Dermis blood vessel endothelial cell (primary cell): ENCODE measurements at places on chromosomes 12 and 14.

GRCh38 chr12:129016159-129016558 lies 162.9 kb downstream of the GLT1D1 start:
- no peak for DNase-seq

DNA sequence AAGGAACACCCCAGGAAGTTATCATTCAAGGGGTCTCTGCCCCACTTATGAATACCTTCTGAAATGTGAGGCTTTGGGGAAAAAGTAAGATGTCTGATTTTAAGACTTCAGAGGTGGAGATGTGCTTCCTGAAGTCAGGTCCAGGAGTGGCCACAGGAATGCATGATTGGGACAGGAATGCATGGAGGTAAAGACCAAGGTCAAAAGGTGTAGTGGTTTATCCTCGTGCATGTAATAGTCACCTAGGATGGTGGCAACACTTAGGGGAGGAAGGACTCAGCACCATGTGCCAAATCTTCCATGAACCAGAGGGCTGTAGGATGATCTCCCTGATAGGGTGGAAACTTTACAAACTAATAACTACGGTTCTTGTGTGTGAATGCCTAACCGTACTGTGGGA lies 217.3 kb downstream of the C12orf75 start:
- DNase-seq = no peak

DNA sequence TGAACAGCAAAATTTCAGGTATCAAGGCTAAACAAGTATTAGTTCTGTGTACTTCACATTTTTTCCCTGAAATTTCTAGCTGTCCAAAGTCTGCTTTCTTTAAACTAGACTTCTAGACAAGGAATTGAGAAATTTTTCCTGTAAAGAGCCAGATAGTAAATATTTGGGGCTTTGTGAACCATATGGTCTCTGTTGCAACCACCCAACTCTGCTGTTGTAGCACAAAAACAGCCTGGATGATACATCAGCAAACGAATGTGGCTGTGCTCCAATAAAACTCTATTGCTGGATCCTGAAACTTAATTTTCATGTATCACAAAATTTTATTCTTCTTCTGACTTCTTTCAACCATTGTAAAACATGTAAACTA lies 96.0 kb upstream of the SLC38A4 start:
- DNase-seq = no peak

DNA sequence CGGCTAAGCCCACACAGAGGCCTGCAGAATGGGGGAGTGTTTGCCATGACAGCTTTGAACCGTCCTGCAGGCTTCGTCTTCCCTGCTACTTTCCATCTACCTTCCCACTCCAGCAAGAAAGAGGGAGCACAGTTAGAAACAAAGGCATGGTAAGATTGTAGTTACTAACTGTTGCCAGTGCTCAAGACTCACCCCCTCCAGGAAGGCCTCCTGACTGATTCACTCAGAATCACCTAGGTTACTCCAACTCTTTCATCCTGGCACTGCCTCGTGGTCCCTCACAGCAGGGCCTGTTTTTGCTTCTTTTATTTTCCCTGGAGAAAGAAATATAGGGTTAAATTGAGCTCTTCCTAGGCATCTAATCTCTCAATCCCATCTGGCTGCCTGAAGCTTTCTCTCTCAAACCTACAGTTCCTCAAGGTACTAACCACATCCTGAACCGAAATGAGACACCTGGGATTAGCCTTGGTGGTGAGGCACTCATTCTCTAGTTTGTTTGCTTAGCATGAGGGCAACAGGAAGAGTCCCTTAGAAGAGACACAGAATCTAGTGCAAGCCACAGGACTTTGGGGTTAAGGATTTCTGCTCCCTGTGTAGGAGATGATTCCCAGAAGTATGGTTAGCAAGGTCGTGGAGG lies 7.8 kb downstream of the GALNT6 start:
- peak; percentile 28 for DNase-seq

DNA sequence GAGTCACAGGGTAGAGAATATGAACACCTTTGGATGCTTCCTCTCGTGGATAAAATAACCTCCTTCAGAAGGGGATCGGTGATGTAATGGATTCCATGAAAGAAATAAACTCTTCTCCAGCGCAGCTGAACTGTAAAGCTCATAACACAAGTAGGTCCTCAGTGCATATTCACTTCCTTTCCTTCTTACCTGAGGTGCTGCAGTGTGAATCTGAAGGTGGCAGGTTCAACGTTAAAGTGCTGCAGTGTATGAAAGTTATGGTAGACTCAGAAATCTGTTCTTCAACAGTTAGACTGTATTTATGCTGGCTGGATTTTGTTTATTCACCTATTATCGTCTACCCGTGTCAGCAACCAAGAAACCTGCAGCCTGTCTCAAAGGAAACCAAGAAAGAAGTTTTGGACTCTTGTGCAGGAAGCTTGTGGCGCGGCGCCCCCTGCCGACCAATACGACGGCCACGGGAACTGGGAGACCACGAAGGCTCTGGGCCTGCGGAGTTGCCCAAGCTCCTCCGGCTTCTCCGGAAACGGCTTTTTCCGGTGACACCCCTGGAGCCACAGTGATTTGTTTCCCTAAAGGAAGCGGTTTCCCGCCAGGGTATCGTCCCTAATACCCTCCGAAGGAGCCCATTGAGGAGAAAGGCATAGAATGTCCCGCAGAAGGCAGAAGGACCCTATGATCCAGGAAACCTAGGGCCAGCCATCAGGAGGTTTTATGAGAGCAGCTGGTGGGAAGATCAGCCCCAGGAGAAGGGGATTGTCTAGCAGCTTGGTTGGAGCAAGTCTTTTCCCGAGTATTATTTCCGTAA lies 17.6 kb upstream of the RNASE3 start:
- peak; percentile 85 for DNase-seq

DNA sequence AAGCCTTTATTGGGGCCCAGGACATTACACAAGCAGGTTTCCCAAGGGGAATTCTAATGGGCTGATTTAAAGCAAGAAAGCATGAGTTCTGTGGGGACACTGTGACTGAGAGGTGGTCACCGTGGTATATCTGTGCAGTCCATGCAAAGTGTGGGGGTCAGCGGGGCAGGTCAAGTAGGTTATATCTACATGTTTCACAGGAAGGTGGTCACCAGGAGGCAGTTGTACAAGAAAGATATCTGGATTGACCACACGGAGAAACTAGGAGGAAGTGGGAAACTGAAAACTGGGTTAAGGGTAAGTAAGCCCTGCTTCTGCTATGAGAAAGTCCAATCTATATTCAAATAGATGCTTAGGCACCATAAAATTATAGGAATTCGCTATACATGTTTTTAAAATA lies 77.8 kb upstream of the CNOT2 start:
- no peak for DNase-seq

DNA sequence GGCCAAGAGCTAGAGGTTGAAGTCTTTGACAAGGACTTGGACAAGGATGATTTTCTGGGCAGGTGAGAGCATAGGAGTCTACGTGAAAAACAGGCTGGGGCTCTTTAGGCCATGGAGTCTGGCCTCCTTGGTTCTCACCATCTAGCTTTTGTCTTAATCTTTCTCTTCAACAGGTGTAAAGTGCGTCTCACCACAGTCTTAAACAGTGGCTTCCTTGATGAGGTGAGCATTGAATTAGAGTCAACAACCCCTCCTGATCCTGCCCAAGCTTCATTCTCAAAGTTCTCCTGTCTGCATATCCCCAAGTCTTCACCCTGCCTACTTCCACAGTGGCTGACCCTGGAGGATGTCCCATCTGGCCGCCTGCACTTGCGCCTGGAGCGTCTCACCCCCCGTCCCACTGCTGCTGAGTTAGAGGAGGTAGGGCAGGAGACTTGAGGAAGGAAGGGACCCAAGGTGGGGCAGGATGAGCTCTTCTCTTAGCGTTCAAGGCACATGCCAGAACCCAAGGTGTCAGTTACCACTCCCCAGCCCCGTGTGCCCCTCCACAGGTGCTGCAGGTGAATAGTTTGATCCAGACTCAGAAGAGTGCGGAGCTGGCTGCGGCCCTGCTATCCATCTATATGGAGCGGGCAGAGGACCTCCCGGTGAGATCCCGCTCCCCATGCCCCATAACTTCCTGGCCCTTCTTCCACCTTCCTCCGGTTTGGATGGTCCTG lies 9.9 kb downstream of the ESYT1 start:
- DNase-seq = no peak

DNA sequence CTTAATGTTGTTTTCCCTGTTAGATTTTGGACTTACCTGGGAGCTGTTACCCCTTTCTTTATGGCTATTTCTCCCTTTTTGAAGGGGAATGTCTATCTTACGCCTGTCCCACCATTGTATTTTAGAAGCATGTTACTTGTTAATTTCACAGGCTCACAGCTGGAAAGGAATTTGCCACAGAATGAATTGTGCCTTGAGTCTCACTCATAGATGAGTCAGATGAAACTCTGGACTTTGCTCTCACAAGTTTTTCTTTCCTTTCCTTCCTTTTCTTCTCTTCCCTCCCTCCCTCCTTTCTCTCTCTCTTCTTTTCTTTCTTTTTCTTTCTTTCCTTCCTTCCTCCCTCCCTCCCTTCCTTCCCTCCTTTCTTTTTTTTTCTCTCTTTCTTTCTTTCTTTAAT lies 9.3 kb upstream of the ATF7IP start:
- no peak for DNase-seq

- no peak for DNase-seq
Observed at GRCh38 chr12:43887397-43887796, 51.5 kb downstream of the TMEM117 start.

- DNase-seq = no peak
Observed at GRCh38 chr14:97120611-97121031, 323.4 kb downstream of the VRK1 start.

DNA sequence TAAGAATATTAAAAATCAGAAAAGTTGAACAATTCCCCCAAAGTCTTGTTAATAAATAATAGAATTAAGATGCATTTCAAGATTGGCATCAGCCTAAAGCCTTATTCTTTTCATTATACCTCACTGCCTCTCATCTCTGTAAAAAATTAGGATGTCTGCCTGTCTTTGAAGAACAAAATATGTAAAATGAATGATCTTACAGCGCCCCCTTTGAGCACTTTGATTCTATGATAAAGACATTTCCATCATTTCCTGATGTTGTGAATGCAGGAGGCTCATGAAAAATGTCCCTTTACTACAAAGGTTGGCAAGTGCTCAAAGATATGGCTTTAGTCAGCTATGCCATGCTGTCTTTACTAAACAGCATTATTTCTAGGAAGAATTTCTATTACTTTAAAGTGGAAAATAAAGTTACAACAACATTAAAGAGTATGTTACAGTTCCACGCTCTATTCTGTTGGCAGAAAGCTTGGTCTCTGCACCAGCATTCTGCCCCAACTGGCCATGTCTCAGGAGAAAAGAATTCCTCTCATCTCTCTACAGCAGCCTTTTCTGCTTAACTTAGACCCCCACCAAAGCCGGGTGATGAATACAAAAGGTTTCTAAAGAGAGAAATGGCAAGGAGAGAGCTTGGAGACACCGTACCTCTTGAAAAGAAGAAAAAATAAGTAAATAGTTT lies 95.1 kb downstream of the LLPH start:
- DNase-seq = peak; percentile 72

- DNase-seq = no peak
Observed at GRCh38 chr12:20491290-20491689, 123.0 kb downstream of the PDE3A start.

DNA sequence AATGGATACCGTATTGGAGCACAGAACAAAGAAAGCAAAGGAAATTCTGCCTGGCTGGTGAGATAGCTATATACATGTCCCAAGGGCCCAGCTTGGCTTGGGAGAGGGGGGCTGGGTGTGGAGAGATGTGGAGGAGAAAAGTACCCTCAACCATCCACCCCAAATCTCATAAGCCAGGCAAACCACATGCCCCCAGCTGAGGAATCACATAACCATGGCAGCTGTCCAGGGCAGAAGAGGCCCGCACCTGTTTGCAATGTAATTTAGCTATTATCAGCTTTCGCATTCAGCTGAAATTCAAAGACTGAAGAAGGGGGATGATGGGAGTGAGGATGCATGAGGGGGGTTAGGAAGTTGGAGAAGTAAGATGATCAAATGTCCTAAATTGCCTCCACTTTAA lies 196.1 kb downstream of the TBX5 start:
- DNase-seq = no peak

DNA sequence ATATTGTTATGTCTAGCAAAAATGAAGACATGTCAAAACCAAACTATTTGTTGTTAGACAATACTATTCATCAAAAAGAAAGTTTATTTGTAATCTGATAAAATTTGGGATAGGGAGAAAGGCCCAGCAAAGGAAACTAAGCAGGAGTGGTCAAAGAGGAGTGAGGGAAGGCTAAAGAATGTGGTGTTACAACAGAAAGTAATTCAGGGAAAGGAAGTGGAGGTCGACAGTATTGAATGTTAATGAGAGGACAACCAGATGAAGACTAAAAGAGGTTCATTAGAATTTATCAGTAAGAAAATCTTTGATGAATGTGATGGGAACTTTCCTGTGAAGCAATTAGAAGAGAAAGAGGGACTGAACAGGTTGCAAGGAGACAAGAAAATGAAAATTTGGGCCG lies 33.9 kb downstream of the PLCZ1 start:
- DNase-seq = no peak

GRCh38 chr14:36424478-36425102 lies 95.4 kb downstream of the NKX2-1 start:
- no peak for DNase-seq

DNA sequence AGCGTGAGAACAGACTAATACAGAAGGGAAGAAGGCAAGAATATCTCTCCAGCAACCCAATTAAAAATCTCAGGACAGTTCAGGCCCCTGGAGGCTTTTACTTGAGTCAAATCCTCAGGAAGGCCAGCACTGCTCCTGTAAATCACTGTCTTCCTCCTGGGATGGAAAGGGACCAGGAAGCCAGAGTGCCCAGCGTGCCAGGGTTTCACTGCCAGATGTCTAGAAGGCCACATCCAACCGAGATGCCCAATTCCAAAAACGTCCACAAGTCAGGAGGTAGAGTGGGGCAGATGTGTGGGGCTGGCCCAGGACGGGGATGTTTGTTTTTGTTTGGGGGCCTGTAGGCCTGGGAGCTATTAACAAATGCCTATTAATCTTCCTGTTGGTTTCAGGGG lies 332.0 kb downstream of the MED13L start:
- DNase-seq = no peak

DNA sequence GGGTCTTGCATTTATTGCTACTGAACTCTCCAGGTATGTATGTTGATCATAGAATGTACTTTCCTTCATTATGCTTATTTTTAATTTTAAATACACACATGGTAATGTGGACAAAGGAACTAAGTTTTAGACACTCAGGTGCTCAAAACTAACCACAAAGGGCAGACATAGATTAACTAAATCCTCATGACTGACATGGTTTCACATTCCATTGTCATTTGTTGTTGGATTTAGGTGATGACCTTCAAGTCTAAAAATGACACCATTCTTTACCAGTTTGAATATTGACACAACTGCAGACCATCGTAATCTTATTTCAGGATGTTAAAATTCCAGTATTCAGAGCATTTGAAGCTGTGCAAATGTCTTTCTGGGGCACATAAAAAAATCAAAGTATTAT lies 128.4 kb downstream of the BBS10 start:
- DNase-seq = no peak

- DNase-seq = peak; percentile 24
Observed at GRCh38 chr14:77306851-77307496, 13.7 kb downstream of the POMT2 start.
